Pulmonary artery endothelial cell (primary cell): ENCODE measurements at places on chromosomes 12 and 14.

- DNase-seq, result no peak
Observed at GRCh38 chr14:96574633-96575632, 72.8 kb downstream of the PAPOLA start.

DNA sequence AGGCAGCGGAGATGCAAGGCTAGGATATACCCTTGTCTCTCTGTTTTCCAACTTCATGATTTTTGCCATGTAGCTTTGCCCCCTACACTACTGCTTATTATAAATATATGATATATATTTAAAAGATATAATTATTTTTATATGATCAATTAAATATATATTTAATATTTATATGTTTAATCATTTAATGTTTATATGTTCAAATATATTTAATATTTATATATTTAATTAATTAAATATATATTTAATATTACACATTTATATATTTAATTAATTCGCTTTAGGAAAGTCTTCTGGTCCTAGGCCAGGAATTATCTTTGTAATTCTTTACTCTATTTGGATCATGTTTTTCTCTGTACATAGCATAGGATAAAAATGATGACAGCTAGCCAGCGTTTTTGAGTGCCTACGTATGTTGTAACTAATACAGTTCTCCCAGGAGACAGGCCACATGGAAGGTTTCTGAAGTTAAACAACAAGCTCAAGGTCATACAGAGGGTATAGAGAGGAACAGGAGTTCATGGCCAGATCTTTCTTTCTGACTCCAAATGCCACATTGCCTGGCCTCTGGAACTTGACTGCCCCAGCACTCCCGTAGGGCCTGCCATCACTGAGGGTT is 192.5 kb downstream of the KCNA5 start:
- no peak for DNase-seq

- DNase-seq, result peak; percentile 75
Observed at GRCh38 chr12:82486524-82487235, 128.4 kb downstream of the METTL25 start.

GRCh38 chr12:100141998-100142850 is 450 bp downstream of the BLTP3B start:
- no peak for DNase-seq

GRCh38 chr14:73176685-73177084 is 40.4 kb downstream of the PSEN1 start:
- no peak for DNase-seq

- DNase-seq, result no peak
Observed at GRCh38 chr14:72528059-72528862, 365.6 kb downstream of the DPF3 start.

DNA sequence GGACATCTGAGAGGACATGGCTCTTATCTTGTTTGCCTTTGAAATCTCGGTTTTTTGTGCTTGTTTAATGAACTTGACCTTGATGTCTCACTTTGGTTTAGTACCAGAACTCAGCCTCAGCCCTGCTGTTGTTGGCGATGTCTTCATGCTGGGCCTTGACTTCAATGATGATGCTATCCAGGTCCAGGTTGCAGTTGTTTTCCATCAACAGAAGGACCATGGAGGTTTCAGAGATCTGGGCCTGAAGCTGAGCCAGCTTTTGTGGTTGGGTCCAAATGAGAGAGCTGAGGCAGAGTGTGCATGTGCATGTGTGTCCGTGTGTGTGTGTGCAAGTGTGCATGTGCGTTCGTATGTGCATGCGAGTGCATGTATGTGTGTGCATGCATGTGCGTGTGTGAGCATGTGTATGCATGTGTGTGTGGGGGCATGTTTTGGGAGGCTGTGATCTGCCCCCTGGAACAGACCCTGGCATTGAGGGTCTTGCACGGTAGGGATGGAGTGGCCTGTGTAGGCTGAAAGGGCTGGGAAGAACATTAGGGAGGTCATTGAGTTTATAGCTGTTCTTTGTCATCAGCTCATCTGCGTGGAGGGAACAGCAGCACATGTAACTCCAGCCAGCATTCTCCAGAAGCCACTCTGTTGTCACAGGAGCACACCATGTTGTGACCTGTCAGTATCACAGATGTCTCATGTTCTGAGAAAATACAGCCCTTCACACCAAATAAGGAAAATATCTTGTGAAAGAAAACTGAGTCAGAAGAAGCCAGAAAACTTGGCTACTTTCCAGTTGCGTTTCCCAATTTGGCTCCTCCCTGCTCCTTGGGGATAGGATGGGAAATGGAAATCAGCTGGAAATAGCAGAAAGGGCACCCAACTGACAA is 10.0 kb upstream of the KRT82 start:
- DNase-seq, result no peak
